ENCODE measurements at places on chromosomes 16 and 17.

GRCh38 chr17:79048826-79049755 is 25.1 kb downstream of the C1QTNF1 start:
- no peak for DNase-seq

- DNase-seq = no peak
Observed at GRCh38 chr16:66851166-66851964, 7.2 kb downstream of the CA7 start.

GRCh38 chr17:673200-673681 is 41.4 kb downstream of the VPS53 start:
- no peak for DNase-seq

DNA sequence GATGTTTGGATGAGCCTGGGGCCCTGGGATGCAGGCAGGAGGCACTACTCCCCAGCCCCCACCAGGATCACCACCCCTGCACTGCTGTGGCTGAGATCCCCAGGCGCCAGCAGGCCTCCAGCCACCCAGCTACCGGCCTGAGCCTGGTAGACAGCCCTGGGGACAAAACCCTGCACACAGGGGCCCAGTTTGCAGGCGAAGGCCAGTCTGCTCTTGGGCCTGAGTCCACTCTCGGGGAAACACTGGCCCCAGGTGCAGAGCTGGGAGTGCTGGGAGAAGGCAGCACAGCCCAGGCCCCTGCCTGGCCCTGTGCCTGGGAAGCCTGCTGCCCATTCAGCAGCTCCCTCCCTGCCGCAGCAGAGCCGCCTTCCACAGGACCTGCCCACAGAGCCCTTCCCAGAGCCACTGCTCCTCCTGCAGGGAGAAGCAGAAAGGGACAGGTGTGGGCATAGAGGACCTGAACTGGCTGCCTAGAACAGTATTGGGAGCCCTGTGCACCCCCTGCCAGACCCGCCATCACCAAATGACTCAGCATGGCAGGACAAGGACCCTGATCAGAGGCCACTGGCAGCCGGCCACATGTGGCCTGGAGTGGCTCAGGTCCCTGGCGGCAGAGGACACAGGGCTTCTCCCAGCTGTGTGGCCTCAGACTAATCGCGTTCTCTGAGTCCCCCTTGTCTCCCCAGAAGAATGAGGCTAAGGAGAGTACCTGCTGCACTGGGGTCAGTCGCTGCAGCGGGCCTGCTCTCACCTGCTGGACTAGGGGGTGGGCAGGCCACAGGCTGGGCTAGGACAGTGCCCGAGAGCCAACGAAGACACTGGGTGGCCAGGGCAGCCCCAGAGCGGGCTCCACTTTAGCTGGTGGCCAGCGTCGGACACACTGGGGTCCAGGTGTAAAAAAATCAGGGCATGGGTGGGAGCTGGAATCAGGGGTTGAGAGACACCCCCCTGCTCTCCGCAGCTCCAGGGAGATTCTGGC is 10.7 kb downstream of the MSRB1 start:
- DNase-seq = peak; percentile 94

DNA sequence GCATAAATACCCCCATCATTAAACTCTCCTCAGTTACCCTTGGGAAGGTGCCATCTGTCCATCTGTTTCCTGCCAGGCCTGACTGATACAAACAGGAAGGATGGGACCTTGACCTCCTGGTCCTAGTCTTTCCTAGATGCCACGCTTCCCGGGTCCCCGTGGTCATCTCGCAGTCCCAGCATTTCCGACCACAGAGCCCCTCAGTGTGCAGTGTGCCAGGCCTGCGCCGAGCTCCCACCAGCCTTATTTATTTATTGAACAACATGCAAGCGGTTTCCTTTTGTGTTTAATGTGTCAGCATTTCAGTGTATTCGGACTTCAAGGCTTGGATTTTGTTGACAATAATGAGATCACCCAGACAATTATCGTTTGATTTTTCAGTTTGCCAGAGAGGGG is 45.6 kb upstream of the NKD1 start:
- DNase-seq = no peak

- no peak for DNase-seq
Observed at GRCh38 chr17:76612977-76613851, 27.6 kb upstream of the ST6GALNAC2 start.

- DNase-seq = no peak
Observed at GRCh38 chr17:77579131-77579530, 379.4 kb upstream of the TNRC6C start.

GRCh38 chr16:59369523-59369922 is 635.4 kb upstream of the GOT2 start:
- DNase-seq = no peak

GRCh38 chr16:12162151-12162985 is 185.8 kb downstream of the SNX29 start:
- DNase-seq = no peak

GRCh38 chr17:10177913-10178505 is 20.4 kb downstream of the GAS7 start:
- no peak for DNase-seq

GRCh38 chr16:61050547-61050946 is 985.7 kb downstream of the CDH8 start:
- peak; percentile 51 for DNase-seq

DNA sequence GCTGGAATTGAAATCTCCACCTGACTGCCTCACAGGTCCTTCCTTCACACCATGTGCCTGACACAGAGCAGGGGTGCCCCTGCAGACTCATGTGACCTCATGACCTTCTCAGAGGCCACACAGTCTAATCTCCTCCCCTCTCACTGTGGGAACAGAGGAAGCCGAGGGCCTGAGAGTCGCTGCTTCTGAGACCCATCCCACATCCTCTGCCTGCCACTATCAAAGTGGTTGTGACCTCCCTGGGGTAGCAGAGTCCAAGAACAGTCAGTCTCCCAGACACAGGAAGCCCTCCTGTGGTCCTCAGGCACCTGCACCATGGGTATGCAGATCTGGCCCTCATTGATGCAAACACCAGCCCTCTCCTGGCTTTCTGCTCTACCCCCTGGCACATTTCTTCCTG is 78.5 kb downstream of the RAB11FIP4 start:
- DNase-seq = no peak

GRCh38 chr17:82752371-82753200 is 721 bp downstream of the TBCD start:
- DNase-seq = no peak

GRCh38 chr17:60525328-60525684 is 736 bp downstream of the APPBP2 start:
- DNase-seq = peak; percentile 57

- DNase-seq = no peak
Observed at GRCh38 chr16:73095885-73096421, 48.0 kb upstream of the ZFHX3 start.

DNA sequence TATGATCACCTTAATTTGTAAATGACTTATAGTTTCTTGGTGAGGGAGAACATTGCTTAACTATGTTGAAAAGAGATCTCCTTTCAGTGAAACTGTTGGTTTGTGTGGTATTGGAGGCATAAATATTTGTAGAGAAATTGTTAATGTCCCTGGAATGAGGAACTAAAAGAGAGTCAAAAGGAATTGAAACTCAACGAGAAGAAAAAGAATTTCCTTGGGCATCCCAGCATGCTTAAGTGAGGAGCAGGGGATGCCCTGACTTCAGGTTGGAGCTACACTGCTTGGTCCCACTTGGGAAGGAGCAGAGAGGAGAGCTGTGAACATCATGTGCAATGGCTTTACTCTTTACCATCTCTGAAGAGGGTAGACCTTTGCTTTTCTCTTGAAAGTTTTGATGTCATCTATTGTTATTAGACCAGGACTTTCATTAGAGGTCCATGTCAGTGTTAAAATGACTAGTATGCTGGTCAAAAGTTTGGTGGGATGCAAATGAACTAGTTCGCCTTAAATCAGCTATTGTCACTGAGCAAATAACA is 21.7 kb downstream of the KRT23 start:
- DNase-seq = no peak

GRCh38 chr16:19644877-19645276 is 73.2 kb downstream of the KNOP1 start:
- no peak for DNase-seq

DNA sequence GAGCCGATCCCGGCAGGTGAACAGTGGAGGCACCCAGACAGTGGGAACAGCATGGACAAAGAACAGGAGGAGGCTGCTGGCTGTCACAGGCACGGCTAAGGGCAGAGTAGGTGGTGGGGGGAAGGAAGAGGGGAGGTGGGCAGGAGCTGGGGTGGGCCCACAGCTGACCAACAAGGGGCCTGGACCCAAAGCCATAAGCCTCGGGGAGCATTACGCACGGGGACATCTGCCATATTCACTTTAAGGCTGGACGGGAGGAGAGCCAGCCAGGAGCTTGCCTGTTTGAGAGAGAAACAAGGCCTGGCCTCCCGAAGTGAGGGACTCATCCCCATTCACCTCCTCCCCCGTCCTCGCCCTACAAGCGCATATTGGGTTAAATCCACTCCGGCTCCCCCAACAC is 19.6 kb upstream of the HAP1 start:
- DNase-seq = no peak

DNA sequence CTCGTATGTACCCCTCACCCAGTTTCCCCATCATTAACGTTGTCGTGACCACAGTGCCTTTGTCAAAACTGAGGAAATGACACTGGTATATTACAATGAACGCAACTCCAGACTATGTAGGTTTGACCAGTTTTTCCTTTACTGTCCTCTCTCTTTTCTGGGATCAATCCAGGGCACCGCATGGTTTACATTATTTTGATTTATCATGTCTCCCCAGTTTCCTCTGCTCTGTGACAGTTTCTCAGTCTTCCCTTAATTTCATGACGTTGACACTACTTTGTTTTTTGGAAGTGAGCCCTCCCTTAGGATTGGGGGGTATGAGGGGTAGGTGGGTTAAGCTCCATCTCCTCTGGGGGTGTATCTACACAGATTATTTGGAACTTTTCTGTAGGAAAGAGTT is 76.1 kb upstream of the LGALS9 start:
- DNase-seq = no peak

- DNase-seq = no peak
Observed at GRCh38 chr16:85754413-85754812, 3.5 kb upstream of the C16orf74 start.

DNA sequence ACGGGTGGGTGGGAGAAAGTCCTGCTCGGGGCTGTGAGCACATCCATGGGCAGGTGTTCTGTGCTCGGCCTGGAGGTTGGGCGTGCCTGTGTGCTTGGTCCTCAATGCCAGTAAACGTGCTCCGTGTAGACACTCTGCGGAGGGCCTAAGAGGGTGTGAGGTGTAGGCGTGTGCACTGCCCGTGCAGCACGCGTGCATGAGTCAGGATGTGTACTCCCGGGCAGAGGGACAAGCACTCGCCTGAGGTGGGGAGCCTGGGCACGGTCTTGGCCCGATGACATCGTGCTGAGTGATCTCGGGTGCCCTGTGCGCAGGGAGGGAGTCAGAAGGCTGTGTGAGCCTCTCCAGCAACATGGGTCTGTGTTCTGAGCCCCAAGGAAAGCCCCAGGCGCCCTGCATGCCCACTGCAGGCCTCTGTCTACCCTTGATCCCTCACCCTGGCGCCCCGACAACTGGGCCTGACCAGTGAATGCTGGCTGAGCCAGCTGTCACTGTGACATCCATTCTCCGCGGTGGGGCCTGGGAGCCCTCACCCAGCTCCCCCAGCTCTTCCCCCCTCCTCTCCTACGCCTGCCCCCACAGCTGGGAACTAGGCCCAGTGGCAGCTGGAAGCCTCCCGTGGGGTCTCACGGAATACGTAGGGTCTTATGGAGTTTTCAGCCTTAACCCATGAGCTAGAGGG is 23.5 kb upstream of the NXPH3 start:
- no peak for DNase-seq
